ENCODE measurements at places on chromosomes 12 and 14.
A peak's percentile ranks its signal among the peaks of the same experiment; 100 is the strongest.

DNA sequence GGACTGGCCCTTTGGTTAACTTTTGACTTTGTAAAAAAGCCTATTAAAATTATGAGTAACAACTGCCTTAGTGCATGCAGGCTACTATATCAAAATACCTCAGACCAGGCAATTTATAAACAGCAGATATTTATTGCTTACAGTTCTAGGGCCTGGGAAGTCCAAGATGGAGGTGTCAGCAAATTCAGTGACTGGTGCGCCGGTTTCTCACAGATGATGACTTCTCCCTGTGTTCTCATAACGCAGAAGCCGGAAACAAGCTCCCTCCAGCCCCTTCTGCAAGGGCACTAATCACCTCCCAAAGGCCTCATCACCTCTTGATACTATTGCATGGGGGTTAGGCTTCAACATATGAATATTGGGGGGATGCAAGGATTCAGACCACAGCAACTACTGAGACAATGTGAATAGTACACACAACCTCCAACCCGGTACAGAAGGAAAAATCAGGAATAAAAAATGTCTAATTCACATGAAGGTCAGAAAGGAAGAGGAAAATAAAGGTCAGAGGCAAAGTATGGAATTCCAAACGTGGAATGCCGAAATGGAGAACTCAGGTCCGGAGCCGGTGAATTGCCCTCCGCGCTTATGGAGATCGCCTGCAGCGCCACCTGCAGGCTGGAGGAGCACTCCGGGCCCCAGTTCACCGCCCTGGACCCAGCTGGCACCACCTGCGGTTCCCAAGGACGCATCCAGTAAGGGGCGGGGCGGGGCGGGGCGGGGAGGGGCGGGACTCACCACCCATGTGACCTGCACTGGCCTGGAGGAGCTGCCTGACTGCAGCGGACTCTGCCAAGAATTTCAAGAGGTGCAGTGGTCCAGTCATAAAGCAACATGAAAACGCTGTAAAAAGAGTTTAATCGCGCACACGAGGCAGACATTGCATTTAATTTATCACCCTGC is 203.4 kb downstream of the KIF26A start:
- peak; percentile 60 for DNase-seq

- DNase-seq, result no peak
These were observed 93.8 kb downstream of the TRAFD1 start for GRCh38 chr12:112219195-112219594.

- DNase-seq, result no peak
These were observed 168.3 kb downstream of the NEDD1 start for GRCh38 chr12:97075161-97075933.

DNA sequence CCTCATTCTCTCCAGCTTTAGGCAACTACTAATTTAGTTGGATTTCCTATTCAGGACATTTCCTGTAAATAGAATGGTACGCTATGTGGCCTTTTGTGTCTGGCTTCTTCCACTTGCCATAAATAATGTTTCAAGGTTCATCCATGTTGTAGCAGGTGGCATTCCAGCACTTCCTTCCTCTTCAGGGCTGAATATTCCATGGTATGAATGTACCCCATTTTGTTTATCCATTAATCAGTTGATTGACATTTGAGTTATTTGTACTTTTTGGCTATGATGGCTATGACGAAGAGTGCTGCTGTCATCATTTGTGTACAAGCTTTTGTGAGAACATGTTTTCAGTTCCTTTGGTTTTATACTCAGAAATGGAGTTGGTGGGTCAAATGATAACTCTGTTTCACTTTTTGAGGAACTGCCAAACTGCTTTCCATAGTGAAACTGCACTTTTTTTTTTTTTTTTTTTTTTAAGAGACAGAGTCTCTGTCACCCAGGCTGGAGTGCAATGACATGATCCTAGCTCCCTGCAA is 6.5 kb upstream of the CDK2AP1 start:
- DNase-seq, result no peak

- no peak for DNase-seq
These were observed 24.6 kb downstream of the FAM222A start for GRCh38 chr12:109738209-109738608.

GRCh38 chr14:103456167-103456835 is 66.3 kb downstream of the CKB start:
- DNase-seq, result no peak

- DNase-seq, result no peak
These were observed 18.8 kb downstream of the GNG2 start for GRCh38 chr14:51879170-51879569.
